CD4-positive, alpha-beta T cell treated with Interleukin-4 for 4 hours (primary cell): ENCODE measurements at places on chromosomes 3 and 15.

DNA sequence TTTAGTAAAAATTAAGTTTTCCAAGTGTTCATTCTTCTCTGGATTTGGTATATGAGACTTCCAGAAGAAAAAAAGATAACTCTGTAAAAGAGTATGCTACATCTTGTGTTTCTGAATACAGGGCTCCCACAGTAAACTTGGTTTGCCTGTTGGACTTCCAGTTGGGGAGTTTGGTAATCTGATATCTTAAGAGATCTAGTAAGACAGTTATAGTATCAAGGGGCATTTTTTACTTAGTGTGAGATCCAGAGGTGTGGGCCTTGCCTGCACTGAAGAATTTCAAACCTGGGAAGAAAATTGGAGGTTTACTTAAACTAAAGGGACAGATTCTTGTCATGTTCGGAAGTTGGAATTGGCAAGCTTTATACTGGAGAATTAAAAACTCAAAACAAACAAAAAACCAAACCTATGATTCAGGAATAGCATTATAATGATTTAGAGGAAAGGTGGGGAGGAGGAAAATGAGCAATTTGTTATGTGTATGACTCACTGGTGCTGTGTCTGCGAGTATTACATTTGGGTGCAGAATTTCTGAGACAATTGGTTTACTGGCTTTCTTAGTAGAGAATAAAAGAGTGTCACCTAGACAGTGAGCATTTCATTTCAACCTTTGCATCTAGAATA lies 58.9 kb upstream of the ULK4 start:
- no peak for DNase-seq

DNA sequence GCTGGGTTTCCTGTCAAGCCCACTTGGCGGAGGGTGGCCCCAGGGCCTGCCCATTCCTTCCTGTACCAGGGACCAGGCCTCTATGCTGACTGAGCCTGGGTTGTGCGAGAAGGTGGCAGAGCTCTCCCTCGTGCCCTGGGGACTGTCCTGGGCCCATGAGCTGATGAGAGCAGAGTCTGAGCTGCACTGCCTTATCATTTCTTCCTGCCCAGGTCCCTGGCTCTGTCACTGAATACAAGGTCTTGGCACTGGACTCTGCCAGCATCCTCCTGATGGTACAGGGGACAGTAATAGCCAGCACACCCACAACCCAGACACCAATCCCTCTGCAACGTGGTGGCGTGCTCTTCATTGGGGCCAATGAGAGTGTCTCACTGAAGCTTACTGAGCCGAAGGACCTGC lies 7.5 kb downstream of the MPI start:
- DNase-seq = no peak

DNA sequence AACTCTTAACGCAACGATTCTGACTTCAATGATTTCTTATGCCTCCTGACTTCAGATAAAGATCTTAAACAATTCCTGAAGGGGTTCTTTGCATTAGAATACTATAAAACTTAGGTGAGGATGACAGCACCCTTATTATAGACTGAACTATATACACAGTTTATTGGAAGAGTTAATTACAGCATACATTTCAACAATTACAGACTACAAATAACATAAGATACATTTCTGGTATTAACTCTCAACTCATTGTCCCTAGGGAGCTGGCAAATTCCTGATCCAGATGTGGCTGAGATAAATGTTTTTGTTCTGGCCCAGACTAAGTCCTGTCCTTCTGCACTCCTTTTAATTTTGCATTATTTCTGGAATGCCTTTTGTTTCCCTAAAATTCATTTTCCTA lies 155.5 kb upstream of the TMC3 start:
- no peak for DNase-seq

DNA sequence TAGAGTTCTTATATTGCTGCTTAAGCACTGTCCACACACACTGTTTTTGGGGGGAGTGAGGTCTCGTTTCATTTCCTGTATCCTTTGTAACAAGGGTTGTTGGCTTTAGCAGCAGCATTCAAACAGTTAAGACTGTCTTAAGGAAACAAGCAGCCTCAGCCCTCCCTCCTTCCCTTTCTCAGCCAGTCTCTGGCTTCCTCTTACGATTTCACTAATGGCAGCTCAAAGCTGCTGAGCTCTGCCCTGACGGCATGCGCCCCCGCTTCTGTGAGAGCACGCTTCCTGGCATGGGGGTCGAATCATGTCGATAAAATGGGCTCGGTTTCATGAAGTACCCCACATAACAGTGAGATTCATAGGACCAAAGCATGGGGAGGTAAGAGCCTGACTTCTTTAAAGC lies 105.0 kb downstream of the KLHL25 start:
- peak; percentile 88 for DNase-seq

GRCh38 chr3:130378677-130379191 lies 33.3 kb downstream of the COL6A5 start:
- DNase-seq = no peak

GRCh38 chr15:73602446-73602843 lies 30.7 kb downstream of the NPTN start:
- DNase-seq = no peak

DNA sequence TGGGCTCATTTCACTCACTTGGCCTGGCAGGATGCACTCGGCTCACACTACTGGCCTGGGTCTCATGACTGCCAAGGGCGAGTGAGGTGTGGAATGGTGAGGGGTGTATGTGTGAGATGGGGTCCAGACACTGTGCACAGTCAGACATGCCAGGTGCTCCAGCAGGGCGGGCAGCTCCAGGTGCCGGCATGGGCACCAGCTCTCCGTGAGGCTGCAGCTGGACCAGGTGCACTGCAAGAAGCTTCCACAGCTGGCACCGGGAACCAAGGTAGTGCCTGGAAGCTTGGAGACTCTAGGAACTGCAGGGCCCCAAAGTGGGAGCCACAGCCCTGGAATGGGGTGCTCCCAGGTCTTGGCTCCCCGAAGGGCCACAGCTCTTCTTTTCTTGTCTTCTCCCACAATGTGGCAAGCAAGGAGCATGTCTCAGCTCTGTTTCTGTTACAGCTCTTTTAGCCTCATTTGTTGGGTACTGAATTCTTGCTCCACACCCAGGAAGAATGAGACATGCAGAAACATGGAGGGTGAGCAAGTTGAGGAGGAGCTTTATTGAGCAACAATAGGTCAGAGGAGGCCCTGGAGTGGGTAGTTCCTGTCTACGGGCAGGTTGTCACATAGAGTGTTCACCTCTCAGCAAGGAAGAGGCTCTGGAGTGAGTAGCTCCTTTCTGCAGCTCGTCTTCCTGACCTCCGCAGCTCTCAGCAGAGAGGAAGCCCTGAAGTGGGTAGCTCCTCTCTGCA lies 762.8 kb downstream of the CADM2 start:
- DNase-seq = no peak

DNA sequence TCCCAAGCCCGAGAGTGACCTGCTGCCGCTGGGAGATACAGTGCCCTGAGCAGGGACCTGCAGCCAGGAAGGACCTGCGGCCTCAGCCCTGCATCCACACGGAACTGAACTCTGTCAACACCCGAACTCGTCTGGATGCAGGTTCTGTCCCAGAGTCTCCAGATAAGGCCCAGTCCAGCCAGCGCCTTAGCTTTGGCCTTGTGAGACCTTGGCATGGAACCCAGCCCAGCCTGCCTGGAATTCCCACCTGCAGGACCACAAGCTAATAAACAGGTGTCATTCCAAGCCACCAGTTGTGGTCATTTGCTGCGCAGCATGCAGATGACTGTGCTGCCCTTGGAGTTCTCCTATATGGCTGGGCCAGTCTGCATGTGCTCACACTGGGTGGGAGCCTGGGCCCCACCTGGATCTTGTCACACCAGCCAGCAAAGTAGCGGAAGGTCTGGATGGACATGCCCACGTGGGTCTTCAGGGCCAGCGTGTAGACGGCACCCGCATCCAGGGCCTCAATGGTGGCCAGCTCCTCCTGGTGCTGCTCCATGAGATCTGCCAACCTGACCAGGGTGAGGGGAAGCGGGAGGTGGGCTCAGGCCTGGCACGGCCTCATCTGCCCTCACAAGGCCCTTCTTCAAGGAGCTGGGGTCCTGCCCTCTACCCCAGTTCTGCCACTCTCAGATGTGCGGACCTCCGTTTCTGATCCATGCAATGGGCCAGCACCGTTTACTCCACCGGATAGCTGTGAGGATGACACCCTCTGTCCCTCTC lies 47.2 kb upstream of the SLC41A3 start:
- DNase-seq = no peak

- DNase-seq = no peak
Measured at GRCh38 chr15:79769069-79769481, 127.7 kb downstream of the MTHFS start.

DNA sequence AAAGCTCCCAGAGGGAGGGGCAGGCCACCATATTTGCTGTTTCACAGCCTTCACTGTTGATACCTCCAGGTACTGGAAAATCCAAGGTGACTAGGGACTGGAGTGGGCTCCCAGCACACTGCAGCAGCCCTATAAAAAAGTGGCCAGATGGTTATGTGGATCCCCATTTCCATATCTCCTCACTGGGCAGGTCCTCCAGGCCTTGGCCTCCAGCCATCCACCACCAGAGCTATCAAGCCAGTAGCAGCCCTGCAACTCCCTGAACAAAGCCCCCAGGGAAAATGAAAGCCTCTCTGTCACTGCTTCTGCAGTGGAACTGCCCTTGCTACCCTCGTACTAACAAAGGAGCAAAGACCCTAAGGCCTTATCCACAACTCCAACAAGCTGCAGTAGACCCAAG lies 58.4 kb downstream of the ILDR1 start:
- DNase-seq = no peak

DNA sequence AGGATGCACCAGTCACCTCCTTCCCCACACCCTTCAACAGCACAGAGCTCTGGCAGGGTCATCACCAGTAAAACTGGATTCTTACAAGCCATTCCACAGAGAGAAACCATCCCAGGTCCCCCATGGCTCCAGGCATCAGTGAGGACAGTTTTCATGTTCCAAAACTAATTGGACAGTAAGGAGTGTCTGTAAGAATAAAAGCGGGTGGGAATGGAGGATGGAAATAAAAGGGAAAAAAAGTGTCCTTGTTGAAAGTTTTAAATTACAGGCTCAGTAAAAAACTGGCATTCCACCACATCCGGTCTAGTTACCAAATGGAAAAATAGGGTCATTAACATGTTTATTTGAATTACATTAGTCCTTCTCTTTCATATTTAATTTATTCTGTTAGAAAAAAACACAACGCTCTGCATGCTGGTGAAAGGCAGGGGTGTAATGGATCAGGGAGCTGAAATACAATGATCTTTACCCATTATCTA lies 117.4 kb downstream of the TIGIT start:
- no peak for DNase-seq

DNA sequence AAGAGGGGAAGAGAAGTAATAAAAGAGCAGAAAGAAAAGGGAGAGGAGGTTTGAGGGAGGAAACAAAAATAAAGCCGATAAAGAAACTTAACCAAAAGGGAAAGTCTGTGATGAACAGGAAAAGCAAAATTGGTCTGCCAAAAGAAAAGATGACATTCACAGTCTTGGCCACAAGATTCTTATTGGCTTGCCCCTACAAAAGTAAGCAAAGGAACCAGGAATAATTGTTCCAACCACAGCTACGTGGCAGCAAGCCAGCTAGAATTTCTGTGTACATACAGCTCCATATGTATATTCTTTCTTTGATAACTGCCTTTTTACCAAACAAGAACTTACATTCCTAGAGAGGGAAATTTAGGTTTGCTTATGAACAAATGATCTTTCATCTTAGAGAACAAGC lies 79.6 kb downstream of the MLH1 start:
- no peak for DNase-seq

DNA sequence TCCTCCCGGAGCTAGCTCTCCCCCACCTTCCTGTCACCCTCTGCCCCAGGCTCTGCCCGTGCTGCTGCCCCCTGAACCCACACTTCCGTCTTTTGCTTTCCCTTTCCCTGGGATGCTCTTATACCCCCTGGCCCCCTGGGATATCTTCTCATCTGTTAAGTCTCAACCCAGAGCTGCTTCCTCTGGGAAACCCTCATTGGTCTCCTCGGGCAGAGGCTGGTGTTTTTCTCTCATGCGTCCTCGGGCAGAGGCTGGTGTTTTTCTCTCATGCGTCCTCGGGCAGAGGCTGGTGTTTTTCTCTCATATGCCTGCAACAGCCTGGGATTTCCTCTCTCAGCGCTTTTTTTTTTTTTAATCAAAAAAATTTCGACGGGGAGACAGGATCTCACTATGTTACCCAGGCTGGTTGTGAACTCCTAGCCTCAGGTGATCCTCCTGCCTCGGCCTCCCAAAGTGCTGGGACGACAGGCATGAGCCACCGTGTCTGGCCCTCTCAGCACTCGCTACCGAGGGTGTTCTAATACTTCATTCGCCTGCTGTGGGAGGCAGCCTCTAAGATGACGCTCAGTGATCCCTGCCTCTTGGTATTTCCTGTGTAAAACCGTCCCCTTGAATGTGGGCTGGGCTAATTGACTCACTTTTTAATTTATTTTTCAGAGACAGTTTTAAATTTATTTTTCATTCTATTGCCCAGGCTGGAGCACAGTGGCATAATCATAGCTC lies 62.7 kb upstream of the TFRC start:
- peak; percentile 53 for DNase-seq

DNA sequence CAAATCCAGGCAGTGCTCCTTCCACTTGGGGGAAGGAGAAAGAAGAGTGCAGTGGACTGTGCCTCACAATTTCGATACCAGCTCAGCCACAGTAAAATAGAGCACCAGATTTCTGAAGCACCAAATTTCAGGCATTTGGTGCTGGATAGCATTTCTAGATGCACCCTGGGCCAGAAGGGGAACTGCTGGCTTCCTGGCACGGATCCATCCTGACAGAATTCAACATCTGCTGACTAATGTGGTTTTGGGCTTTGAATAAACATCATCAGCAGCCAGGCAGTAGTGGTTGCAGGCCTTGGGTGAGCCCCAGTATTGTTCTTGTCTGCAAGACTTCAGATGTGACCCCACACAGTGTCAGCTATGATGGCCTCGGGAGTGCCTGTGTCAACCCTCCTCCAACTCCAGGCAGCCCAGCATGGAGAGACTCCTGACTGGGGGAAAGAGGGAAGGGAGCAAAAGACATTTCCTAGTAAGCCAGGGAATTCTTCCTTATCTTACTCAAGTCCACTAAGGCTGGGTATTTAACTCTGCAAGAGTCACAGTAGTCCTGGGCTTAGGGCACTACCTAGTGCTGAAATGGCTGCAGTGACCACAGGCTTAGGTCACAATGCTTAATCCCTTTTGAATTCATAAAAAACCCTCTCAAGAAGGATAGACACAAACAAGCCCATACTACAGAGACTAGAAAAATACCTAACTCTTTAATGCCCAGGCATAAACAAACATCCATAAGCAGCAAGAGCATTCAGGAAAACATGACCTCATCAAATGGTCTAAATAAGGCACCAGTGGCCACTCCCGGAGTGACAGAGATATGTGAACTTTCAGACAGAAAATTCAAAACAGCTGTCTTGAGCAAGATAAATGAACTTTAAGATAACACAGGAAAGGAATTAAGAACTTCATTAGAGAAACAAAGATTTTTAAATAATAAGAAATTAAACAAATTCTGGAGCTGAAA lies 74.7 kb downstream of the SPATA16 start:
- no peak for DNase-seq

DNA sequence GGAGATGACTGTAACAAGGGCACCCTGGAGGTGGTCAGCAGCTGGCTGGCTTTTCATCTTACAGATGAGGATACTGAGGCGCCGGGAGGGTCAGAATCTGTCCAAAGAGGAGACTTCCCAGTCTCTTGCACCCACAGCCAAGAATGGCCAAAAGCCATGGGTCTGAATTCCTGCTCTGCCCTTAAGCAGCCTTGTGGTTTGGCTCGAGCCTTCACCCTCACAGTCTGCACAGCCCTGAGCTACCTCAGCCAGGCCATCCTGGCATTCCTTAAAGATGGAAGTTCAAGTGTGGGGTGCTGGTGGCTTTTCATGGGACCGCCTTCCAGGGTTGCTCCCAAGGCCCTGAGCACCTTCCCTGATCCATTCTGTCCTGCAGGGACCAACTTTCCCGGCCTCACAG lies 59.2 kb downstream of the CACNA2D2 start:
- no peak for DNase-seq
